ENCODE measurements at places on chromosomes 1 and 21.

GRCh38 chr1:216450227-216450626 lies 27.0 kb upstream of the USH2A start:
- DNase-seq: no peak

GRCh38 chr1:165257969-165258459 lies 98.5 kb downstream of the LMX1A start:
- no peak for DNase-seq

DNA sequence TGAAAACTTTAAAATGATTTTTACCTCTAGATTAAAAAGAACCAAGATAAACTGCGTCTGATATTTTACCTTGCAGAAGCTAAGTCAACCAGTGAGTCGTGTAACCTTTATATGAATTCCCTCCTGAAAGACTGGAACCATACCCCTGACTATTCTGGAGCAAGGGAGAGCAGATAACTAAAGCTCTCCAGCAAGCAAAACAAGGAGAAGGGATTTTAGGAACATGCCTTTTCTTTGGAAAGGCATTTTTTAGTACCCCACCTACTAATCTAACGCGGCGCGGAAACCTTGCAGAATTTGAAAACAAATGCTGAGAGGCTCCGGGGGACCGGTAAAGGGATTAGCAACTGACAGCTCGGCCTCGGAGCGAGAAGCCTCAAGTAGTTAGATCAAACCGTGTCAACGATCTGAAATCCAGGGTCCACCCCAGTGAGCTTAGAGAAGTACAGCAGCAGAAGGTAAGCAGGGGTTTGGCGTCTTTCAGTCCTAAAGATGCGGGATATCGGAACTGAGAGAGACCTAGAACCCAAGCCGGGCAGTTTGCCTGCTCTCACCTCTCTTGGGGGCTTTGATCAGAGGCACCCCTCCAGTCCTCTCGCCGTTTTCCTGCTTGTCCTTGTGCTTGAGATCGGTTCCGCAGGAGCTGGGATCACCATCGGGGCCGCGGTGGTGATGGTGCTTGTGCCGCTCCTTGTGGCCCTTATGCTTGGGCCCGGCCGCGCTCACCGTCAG lies 954 bp downstream of the RSBN1 start:
- DNase-seq: no peak

GRCh38 chr1:29711582-29712283 lies 475.4 kb downstream of the PTPRU start:
- no peak for DNase-seq

DNA sequence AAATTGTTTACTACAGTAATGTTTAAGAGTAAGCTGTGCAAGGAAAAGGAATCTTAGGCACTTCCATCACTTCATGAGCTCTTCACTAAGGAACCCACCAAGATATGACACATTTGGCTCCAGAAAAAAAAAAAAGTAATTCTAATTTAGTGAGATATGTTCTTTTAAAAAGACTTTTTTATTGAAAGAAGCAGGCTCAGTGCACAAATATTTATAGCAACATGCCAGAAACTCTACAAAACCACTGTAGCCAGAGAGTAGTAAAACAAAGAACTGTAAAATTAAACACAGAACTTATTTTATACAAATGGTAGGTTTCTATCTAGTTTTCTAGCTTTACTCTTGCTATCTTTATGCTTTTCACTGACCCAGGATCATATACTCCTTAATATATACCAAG lies 434.6 kb upstream of the ADGRL2 start:
- DNase-seq: no peak

- no peak for DNase-seq
Observed at GRCh38 chr1:117146575-117147340, 25.2 kb upstream of the TRIM45 start.

Data from cortex of kidney (tissue), 1 donor.